Aortic smooth muscle cell (primary cell): ENCODE measurements at places on chromosomes 13 and 19. TPM values are rescaled to one million over a fixed set of nuclear protein-coding genes. Genes with fewer than 3 reads are reported as not detected.

RASIP1 gene
- total RNA-seq, result 1.1 and 2.1 TPM in 2 replicates

ERICH6B gene
- total RNA-seq, result not detected in 2 replicates

ZNF835 gene
- total RNA-seq, result 0.50 and 1.8 TPM in 2 replicates

SHISA7 gene
- not detected in 2 replicates for total RNA-seq

MEIOSIN gene
- not detected in 2 replicates for total RNA-seq

NLRP4 gene
- not detected in 2 replicates for total RNA-seq
